ENCODE measurements at places on chromosomes 7 and 10.

GRCh38 chr7:2518737-2519118 is 846 bp upstream of the LFNG start:
- no peak for DNase-seq

DNA sequence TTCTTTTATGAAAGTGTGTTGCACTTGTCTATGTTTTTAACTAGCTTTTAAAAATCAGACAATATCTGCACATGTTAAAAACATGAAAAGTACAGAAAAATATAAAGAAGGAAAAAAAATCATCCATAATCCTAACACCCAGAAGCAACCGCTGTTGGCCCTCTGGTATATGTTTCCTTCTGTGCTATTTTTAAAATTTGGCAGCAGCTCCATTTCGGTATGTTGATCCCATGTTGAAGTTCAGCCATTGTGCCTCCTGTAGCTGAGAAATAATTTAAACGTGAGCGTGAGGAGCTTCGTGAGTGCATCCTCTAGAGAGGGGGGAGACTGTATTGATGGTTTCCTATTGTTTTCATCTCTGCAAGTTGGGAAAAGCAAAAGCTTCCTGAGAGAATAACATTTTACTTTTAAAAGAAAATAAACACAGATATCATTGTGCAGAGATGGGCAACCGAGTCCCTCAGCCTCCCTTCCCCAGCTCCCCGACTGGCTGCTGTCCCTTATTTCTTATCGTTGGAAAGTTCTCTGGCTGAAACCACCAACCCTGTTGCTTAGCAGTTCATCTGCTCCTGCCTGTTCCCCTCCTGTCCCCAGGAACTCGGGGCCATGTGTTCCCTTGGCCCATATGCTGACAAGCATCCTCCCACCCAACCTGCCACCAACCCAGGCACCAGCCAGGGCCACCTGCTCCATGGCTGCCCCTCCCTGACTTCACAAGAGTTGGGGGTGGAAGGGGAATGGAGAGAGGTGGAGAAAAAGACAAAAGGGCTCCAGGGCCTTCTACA is 499.1 kb upstream of the PODXL start:
- DNase-seq: no peak

DNA sequence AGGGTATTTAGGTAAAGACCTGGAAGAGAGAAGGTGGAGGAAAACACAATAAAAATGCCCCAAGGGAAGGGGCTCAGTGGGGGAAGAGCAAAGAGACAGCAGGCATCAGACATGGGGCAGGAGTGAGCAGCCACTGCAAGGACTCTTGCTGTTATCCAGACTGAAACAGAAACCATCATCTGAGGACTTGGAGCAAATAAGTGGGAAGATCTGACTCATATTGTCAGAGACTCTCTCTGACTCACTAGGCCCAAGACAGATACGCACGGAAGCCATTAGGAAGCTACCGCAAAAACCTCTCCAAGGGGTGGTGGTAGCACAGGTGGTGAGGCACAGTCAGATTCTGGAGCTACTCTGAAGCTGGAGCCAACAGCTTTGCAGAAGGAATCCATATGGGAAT is 110.7 kb downstream of the RNF32 start:
- no peak for DNase-seq

GRCh38 chr7:82507365-82507975 is 63.9 kb upstream of the CACNA2D1 start:
- no peak for DNase-seq

GRCh38 chr7:268991-269390 is 21.0 kb upstream of the FOXL3 start:
- no peak for DNase-seq

DNA sequence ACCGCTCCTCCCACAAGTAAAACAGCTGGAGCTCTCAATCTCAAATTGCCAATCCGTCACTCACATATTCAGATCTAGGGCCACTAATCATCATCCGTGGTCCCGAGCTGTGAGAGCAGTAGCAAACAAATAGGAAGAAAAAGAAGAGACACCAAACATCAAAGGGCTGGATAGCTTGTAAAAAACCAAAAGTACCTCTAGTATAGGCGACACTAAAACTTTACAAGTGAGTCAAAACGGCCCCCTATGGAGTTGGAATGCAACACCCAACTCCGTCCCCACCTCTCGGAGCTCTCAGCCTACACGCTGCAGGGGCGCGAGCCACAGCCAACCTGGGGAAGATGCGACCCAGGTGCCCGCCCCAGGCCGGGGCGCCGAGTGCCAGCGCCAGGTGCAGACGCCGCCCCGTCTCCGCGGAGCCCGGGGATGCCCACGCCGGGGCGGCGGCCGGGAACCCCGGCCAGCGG is 581 bp downstream of the FAM3C start:
- no peak for DNase-seq

GRCh38 chr10:121813857-121814256 is 114.0 kb downstream of the ATE1 start:
- DNase-seq: no peak

- no peak for DNase-seq
Measured at GRCh38 chr10:8967061-8967460, 912.6 kb downstream of the GATA3 start.

GRCh38 chr10:121732656-121733445 is 134.6 kb upstream of the FGFR2 start:
- DNase-seq: no peak

GRCh38 chr7:130139193-130139960 is 65.8 kb downstream of the TMEM209 start:
- no peak for DNase-seq

- no peak for DNase-seq
Measured at GRCh38 chr7:27204851-27205322, 5.0 kb upstream of the HOXA13 start.

DNA sequence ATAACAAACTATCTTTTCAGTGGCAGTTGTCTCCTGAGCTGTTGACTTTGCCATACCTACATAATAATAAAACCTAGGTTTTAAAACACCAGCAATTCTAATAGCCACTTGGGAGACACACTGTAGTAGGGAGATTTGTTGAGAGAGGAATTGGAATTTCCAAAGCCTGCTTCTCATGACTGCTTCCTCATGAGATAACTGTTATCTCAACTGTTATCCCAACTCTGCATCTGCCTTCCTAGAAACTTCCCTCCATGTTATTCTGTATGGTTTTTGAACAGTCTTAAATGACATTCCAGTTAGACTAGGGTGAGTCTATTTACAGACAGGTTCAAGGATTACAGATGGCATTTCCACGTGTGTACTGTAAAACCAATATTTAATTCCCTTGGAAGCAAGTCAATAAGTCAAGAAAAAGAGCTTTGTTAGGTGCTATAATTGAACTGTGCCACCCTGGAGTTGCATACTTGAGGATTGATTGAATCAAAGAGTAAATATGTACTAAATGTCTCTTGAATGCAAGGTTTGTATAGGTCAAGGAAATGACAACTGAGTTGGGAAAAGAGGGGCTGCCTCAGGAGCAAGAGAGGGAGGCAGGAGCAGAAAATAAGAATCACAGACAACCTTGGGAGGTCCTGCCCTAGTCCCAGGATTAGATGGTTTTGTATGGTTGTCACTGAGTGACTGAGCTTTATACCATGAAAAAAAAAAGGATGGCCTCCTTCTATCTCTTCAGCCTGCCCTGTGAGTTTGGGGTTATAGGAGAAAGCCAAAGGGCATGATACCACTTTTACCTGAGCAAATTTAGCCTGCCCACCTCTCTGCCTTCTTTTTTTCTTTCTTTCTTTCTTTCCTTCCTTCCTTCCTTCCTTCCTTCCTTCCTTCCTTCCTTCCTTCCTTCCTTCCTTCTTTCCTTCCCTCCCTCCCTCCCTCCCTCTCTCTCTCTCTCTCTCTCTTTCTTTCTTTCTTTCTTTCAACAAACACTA is 9.9 kb upstream of the TM9SF3 start:
- DNase-seq: no peak

DNA sequence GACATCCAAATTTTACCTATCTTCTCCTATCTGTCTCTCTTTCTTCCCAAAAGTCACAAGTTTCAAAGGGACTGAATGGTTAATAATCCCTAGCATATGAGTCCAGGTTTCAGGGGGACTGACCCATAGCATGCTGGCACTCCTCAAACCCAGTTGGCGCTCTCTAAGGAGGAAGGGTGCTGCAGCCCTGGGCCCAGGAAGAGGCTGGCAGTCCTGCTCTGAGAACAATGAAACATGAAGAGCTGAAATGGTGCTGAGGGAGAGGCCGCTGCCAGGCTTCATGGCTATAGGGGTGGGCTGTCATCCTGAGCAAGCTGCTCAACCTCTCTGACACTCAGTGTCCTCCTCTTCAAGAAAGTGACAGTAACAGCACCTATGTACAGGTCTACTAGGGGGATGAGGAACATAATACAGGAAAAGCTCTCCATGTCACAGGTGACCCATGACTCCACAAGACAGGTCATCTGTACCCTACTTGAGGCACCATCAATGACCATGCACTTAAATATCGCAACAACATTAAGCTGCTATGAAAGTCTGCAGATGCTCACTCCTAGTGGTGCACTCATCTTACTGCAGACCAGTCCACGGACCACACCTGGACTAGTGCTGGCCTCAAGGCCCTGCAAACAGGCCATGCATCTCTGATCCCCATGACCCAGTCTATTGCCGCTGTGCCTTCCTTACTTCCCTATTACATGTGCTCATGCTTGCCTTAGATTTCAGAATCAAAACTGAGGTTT is 17.0 kb downstream of the COBL start:
- no peak for DNase-seq

- DNase-seq: no peak
Measured at GRCh38 chr7:70037171-70037933, 439.1 kb downstream of the AUTS2 start.

GRCh38 chr10:89209718-89210117 is 2.6 kb upstream of the CH25H start:
- no peak for DNase-seq

- no peak for DNase-seq
Measured at GRCh38 chr7:151327659-151328058, 14.0 kb upstream of the NUB1 start.

DNA sequence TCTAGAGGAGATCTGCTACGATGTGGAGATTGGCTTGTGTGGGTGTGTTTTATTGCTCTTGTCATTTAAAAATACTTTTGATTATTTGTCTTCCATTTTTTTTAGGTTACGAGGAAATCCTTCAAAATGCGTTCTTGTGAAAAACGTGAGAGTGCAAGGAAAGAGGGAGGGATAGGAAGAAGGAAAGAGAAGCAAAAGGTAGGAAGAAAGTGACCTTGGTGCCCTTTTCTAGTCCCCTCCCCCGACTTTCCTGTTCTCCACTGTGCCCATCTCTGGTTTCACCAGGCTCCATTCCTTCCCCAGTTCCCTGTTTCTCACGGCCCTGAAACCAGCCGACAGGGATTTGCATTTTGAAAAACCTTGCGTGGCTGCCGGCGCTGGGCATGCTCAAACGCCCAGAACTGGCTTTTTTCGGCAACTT is 506 bp upstream of the GNAI1 start:
- DNase-seq: no peak

DNA sequence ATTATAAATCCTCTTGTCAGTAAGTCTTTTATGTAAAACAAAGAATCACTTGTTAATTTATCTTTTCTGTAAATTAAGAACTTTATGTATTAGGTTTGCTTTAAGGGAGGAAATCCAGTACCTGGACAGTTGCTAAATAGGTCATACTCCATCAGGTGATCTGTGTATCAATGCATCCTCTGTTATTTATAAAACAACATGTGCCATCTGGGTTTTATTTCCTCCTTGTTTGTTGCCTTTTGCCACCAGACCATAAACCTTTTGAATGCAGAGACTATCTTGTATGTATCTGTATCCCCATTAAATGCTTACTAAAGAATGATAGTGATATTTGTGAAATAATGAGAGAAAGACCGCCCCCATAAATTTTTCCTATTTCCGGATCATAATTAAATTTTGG is 70.0 kb downstream of the SLC35B4 start:
- no peak for DNase-seq
